Upper lobe of left lung (tissue), 6 donors: ENCODE measurements at places on chromosomes 3 and 15.

DNA sequence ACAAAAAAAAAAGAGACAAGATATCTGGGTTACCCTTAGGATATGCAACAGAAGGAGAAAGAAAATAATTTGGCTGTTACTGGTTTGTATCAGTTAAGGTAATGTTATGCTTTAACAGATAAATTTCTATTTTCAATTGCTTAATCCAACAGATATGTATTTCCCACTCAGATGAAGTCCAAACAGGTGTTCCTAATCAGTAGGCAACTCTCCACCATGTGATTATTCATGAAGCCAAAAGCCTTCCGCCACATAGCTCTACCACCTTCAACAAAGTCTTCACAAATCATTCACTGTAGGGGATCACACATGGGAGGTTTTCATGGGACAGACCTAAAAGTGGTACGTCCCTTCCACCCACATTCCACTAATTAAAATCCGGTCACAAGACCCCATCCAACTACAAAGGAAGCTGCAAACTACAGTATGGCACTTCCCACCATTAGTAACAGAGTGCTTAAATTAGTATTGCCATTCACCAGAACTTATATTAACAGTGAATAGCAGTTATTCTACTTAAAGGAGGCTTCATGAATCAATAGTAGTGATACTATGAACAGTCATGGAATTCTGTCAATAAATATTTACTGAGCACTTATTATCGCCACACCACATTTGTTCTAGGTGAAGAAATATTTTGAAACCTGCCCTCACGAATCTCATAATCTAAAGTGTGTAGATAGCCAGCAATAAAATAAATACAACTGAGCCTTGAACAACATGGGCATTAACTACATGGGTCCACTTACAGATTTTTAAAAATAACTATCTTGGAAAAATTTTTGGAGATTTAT is 66.5 kb downstream of the SFMBT1 start:
- no peak for DNase-seq

DNA sequence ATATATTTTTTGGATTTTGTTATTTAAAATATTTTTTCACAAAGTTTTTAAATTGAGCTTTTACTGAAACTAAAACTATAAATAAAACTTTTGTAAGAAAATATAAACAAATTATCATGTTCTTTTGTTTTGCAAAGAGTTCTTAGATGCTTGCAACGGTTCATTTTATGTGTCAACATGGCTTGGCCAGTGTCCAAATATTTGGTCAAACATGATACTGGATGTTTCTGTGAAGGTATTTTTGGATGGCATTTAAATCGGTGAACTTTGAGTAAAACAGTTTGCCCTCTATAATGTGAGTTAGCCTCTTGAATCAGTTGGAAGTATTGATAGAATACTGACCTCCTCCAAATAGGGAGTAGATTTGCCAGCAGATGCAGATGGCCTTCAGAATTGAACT is 612.6 kb upstream of the NECTIN3 start:
- DNase-seq = no peak

- DNase-seq = peak; percentile 54
Observed at GRCh38 chr15:84685304-84685703, 27.3 kb upstream of the NMB start.

- no peak for DNase-seq
Observed at GRCh38 chr3:151436675-151437446, 24.0 kb downstream of the IGSF10 start.
